ENCODE measurements at places on chromosomes 6 and 20. TPM values are rescaled to one million over a fixed set of nuclear protein-coding genes. Genes with fewer than 3 reads are reported as not detected.
A peak's percentile ranks its signal among the peaks of the same experiment; 100 is the strongest.

OR2H2 gene
- total RNA-seq = not detected

PABPC1L gene
- 10.1 TPM for total RNA-seq

SLC32A1 gene
- not detected for total RNA-seq

TMEM244 gene
- total RNA-seq = not detected

AKAP7 gene
- total RNA-seq = 12.2 TPM

GRCh38 chr6:142112451-142113061, 20.2 kb upstream of the GJE1 start:
- no peak for DNase-seq

DNA sequence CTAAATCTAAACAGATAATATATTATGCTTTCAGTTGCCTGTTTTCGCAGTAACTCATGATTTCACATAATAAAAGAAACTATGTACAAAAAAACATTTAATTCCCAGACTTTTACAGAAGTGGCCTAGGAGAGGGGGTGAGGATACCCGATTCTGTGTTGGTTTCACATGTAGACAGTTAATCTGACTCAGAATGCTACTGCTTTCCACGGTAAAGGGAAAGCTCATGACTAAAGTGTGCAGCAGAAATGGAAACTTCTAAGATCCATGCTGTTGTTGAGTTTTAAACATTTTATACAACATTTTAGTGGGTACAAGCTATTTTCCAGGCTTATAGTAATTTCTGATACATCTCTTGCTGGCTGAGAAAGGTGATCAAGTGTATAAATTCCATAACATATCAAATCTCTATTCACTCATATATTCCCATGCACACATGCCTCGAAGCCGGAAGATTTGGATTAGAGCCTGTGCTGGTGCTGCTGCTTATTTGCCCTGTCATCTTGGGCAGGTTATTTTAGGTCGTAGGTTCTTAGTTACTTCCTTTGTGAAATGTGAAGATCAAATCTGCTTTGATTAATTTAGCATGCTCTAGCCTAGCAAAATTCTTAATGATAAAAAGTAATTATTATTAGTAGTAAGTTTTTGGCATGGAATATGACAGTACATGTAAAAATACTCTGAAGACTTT, 896.7 kb upstream of the MAP3K7 start:
- DNase-seq = no peak

DNA sequence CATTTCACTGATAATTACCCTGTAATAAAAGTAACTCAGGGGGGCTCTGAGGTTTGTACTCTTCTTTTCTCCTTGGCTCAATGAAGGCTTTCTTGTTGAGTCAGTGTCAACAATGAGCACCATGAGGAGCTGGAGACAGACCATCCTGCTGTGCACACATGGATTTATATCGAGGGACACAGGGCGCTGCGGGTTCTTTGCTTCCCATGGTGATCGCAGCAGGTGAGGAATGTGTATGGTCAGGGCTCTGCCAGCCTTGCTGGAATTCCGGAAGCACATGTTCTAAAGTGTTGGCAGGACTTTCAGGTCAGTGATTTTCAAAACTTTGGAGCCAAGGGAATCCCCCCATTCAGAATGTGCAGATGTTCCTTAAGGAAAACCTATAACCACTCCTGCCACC, 27.1 kb downstream of the SMOC2 start:
- DNase-seq = no peak

GRCh38 chr6:158387036-158387435, 74.8 kb downstream of the TULP4 start:
- no peak for DNase-seq

DNA sequence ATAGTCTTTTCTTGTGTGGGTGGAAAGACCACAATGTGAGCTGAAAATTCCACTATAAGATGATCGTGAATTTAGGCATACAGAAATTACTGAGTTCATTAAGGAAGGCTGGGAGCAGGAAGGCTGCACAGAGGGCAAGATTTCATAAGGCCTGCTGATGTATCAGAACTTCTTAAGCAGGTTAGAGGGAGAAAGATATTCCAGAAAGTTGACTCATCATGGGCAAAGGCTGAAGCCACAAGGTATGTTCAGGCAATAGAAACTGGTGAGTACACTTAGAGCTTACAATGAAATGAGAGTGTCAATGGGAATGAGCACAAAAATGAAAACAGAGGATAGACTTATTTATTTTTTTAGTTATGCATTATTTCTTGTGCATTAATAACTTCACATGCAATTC, 618.6 kb downstream of the CBLN4 start:
- no peak for DNase-seq

GRCh38 chr6:97401533-97401932, 118.5 kb upstream of the MMS22L start:
- no peak for DNase-seq

DNA sequence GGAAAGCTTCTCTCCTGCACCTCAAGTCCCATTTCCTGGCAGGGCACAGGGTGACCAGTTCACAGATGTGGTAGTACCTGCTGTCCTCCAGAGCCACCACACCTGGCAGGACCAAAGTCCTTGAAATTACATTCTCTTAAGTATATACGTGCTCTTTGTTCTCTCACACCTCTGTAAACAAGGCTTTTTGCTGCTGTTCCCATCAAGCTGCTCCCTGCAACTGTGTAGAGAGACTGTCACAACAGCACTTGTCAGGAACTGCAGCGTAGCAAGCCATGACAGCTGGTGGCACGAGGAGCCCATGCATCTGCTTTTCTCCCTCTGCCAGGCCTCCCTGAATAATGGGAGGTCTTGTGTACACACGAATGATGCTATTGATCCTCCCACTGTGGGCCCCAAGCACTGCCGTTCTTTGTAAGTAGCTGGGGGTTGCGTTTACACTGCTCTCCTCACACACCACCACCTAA, 431.8 kb downstream of the CD83 start:
- DNase-seq = no peak

GRCh38 chr6:95084867-95085266, 492.5 kb upstream of the MANEA start:
- peak; percentile 85 for DNase-seq

GRCh38 chr20:25058051-25058846, at the start of gene ACSS1:
ACSS1 (minus strand) TSS chr20:25058139; CDS start chr20:25058102, 37 bp downstream.
- no peak for DNase-seq

GRCh38 chr6:139409026-139409425, 34.6 kb upstream of the CITED2 start:
- no peak for DNase-seq

DNA sequence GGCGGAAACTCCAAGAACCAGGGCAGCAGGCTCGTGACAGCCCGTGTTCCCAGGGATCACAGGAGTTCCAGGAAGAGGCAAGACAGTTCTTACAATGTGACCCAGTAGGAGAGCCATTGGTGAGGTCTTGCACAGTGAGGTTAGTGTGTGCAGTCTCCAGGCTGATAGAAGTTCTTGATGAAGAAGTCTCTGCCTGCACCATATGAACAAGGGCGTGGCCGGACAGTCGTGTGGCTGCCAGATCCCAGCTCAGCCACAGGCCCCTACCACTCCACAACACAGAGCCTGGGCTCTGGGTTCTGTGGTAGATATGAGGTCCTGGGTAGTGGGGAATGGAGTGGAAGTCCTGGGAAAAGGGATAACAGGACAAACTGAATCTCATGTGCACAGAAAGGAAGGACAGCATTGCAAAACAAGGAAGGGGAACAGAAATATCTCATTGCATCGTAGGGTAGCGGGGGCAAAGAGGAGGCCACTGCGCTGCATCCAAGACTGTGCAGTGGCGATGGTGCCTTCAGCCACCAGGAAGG, 65.2 kb downstream of the STX11 start:
- DNase-seq = no peak

GRCh38 chr6:130152908-130153510, 69.7 kb downstream of the SAMD3 start:
- no peak for DNase-seq
